ENCODE measurements at places on chromosomes 2 and 18. TPM values are rescaled to one million over a fixed set of nuclear protein-coding genes. Genes with fewer than 3 reads are reported as not detected.

DNA sequence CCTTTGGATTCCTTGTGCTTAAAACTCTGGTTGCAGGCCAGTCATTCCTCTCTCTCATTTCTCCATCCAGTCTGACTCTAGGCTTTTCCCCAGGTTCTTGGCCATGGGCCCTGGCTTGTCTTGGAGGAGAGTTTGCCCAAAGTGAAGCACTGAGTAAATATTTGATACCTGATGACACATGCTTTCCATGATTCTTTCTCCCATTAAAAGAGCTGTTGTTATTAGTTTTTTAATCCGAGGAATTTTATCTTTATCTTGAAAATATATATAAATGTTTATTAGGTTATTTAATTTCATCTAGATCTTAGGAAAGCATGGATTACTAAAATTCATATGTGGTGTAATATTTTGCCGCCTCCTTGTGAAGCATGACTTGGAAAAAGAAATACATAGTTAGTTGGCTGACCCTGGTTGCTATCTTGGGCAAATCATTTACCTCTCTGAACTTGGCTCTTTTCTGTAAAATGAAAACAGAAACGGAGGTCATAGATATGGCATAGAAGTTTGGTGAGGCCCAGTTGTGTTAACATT lies 650.1 kb downstream of the SLC4A3 start:
- no peak overlapping the region for H3K27ac ChIP-seq
- H3K36me3 ChIP-seq = no peaks in the 10 kb centered on the region
- peak; percentile 64 for DNase-seq
- H3K27me3 ChIP-seq = no peaks in the 10 kb centered on the region
- H3K4me3 ChIP-seq = no peak overlapping the region

DNA sequence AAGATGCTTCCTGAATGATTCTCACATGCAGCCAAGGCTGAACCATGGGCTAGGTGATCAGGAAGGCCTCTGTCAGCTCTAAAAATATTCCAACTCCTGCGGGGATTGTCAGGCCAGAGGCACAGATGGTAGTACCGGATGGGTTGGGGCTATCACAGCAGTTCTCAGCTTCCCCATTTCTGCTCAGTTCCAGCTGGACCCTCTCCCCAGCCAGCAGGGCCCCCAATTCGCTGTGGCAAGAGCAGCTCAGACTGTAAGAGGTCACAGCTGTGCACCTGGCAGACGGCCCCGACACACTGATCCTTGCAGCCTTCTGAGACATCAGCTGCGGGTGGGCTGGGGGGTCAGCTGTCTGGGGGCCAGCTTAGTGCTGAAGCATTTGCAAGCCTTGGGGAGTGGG lies 43.6 kb upstream of the TCF7L1 start:
- no peak for DNase-seq
- no peak overlapping the region for H3K27ac ChIP-seq
- H3K36me3 ChIP-seq = no peaks in the 10 kb centered on the region

- H3K27ac ChIP-seq = no peak overlapping the region
- H3K27me3 ChIP-seq = no peaks in the 10 kb centered on the region
- DNase-seq = no peak
- peaks cover 9% of the 10 kb centered on the region for H3K4me1 ChIP-seq
- no peaks in the 10 kb centered on the region for H3K36me3 ChIP-seq
Measured at GRCh38 chr2:62036761-62037250, 131.3 kb downstream of the COMMD1 start.

- H3K27me3 ChIP-seq = no peaks in the 10 kb centered on the region
- no peak overlapping the region for H3K27ac ChIP-seq
- no peak for DNase-seq
- peaks cover 15% of the 10 kb centered on the region for H3K4me1 ChIP-seq
- H3K4me3 ChIP-seq = no peak overlapping the region
- peaks cover 52% of the 10 kb centered on the region for H3K36me3 ChIP-seq
Measured at GRCh38 chr18:35242426-35242825, 1.6 kb downstream of the ZNF397 start.

- H3K4me3 ChIP-seq = no peak overlapping the region
- no peaks in the 10 kb centered on the region for H3K36me3 ChIP-seq
- H3K27ac ChIP-seq = no peak overlapping the region
- no peaks in the 10 kb centered on the region for H3K27me3 ChIP-seq
- H3K4me1 ChIP-seq = no peaks in the 10 kb centered on the region
- DNase-seq = no peak
Measured at GRCh38 chr18:2197946-2198345, 373.4 kb downstream of the METTL4 start.

DNA sequence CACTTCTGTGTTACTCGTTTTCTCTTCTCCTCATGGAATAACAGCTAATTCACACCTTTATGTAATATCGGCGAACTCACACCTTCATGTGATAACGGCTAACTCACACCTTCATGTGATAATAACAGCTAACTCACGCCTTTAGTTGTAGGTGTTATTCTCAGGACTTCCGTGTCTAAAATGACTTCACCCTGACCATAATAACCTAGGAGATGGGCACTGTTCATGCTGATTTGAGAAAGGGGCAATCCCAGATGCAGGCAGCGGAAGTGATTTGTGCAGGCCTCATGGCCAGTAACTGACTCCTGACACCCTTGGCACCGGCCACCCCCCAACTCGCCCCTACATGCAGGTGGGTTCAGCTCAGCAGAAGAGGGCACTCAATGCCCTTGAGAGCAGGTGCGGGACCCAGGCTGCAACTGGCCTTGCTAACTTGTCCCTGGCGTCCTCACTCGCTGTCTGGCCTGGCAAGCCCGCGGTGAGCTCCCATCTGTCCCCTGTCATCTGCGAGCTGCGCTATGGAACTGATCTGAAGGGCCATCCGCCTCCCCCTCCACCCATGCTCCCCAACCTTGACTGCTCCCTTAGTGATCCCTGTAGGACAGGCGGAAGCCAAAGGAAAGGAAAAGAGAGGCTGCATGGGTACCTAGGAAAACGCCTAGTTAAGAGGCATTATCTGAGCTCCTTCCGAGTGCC lies 42.6 kb upstream of the MTCL1 start:
- H3K36me3 ChIP-seq = no peaks in the 10 kb centered on the region
- no peaks in the 10 kb centered on the region for H3K27me3 ChIP-seq
- no peak overlapping the region for H3K4me3 ChIP-seq
- H3K27ac ChIP-seq = no peak overlapping the region
- no peaks in the 10 kb centered on the region for H3K4me1 ChIP-seq

- H3K4me1 ChIP-seq = no peaks in the 10 kb centered on the region
- no peak for DNase-seq
- no peaks in the 10 kb centered on the region for H3K27me3 ChIP-seq
- no peak overlapping the region for H3K4me3 ChIP-seq
- H3K36me3 ChIP-seq = no peaks in the 10 kb centered on the region
- no peak overlapping the region for H3K27ac ChIP-seq
Measured at GRCh38 chr2:107020392-107020791, 134.4 kb upstream of the ST6GAL2 start.

- no peaks in the 10 kb centered on the region for H3K27me3 ChIP-seq
- no peak overlapping the region for H3K27ac ChIP-seq
- H3K4me3 ChIP-seq = no peak overlapping the region
Measured at GRCh38 chr2:59804732-59805131, 748.7 kb downstream of the BCL11A start.

DNA sequence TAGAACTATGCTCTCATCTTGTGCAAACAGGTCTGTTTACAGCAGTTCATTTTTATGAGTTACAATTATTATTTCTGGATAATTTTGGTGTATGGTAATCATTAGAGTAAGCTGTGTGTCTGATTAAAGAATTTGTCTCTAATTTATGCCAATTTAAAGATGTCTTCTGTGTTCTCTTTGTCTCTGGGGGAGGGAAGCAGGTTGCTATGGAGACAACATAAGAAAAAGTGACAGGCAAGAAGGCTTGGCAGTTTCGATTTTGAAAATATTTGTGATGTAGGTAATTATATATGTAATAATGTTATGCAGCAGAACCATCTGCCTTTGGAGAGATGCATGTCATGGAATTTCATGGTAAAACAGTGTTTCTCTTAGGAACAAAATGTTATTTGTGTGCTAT lies 78.2 kb downstream of the SH3RF3 start:
- no peaks in the 10 kb centered on the region for H3K27me3 ChIP-seq
- H3K4me3 ChIP-seq = no peak overlapping the region
- no peak overlapping the region for H3K27ac ChIP-seq
- DNase-seq = no peak

GRCh38 chr18:25144820-25145219 lies 207.1 kb downstream of the ZNF521 start:
- H3K4me3 ChIP-seq = no peak overlapping the region
- DNase-seq = no peak
- H3K27me3 ChIP-seq = no peaks in the 10 kb centered on the region
- H3K27ac ChIP-seq = no peak overlapping the region
- H3K36me3 ChIP-seq = no peaks in the 10 kb centered on the region

- no peak overlapping the region for H3K4me3 ChIP-seq
- H3K27ac ChIP-seq = no peak overlapping the region
- no peaks in the 10 kb centered on the region for H3K36me3 ChIP-seq
- no peak for DNase-seq
Measured at GRCh38 chr2:126429103-126429502, 226.9 kb upstream of the GYPC start.

- H3K36me3 ChIP-seq = no peaks in the 10 kb centered on the region
- no peaks in the 10 kb centered on the region for H3K4me1 ChIP-seq
- no peak for DNase-seq
- no peak overlapping the region for H3K4me3 ChIP-seq
- no peaks in the 10 kb centered on the region for H3K27me3 ChIP-seq
Measured at GRCh38 chr2:227796045-227796711, 17.5 kb upstream of the CCL20 start.

GRCh38 chr2:44495544-44495943 lies 133.8 kb downstream of the CAMKMT start:
- H3K27ac ChIP-seq = no peak overlapping the region
- no peaks in the 10 kb centered on the region for H3K4me1 ChIP-seq
- no peak overlapping the region for H3K4me3 ChIP-seq
- DNase-seq = no peak

- no peak for DNase-seq
- H3K27ac ChIP-seq = no peak overlapping the region
- H3K4me1 ChIP-seq = no peaks in the 10 kb centered on the region
- H3K27me3 ChIP-seq = no peaks in the 10 kb centered on the region
Measured at GRCh38 chr18:49638209-49638785, 76.4 kb downstream of the LIPG start.

- peak within 1 kb of the TSS; percentile 46 for H3K4me3 ChIP-seq
- no peaks in the 10 kb centered on the region for H3K27me3 ChIP-seq
- H3K27ac ChIP-seq = peak within 1 kb of the TSS; percentile 93
Measured at GRCh38 chr2:232525791-232526371, at the start of gene CHRND. Gene CHRND (plus strand): TSS chr2:232526160. CDS start chr2:232526216, 56 bp downstream.

GRCh38 chr18:54217624-54218023 lies 6.8 kb downstream of the MBD2 start:
- no peaks in the 10 kb centered on the region for H3K36me3 ChIP-seq
- no peak for DNase-seq
- no peak overlapping the region for H3K27ac ChIP-seq
- H3K4me1 ChIP-seq = peaks cover 10% of the 10 kb centered on the region

- no peaks in the 10 kb centered on the region for H3K36me3 ChIP-seq
- H3K4me3 ChIP-seq = no peak overlapping the region
- peaks cover 80% of the 10 kb centered on the region for H3K4me1 ChIP-seq
- DNase-seq = no peak
- H3K27me3 ChIP-seq = no peaks in the 10 kb centered on the region
Measured at GRCh38 chr2:54476852-54477251, 20.7 kb downstream of the SPTBN1 start.

DNA sequence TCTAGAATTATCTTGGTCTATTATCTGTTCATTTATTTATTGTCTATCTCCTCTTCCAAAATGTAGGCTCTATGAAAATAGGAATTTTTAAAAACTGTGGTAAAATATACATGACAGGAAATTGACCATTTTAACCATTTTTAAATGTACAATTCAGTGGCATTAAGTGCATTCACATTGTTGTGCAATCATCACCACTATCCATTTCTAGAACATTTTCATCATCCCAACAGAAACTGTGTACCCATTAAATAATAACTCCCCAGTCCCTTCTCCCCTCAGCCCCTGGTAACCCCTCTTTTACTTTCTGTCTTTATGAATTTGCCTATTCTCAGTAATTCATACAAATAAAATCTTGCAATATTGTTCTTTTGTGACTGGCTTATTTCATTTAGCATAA lies 71.1 kb upstream of the LCLAT1 start:
- no peaks in the 10 kb centered on the region for H3K36me3 ChIP-seq
- no peaks in the 10 kb centered on the region for H3K27me3 ChIP-seq
- no peaks in the 10 kb centered on the region for H3K4me1 ChIP-seq

- no peak overlapping the region for H3K4me3 ChIP-seq
- DNase-seq = no peak
- no peak overlapping the region for H3K27ac ChIP-seq
- no peaks in the 10 kb centered on the region for H3K36me3 ChIP-seq
Measured at GRCh38 chr2:67268797-67269196, 128.3 kb upstream of the ETAA1 start.

GRCh38 chr2:8636041-8636491 lies 45.8 kb upstream of the ID2 start:
- H3K4me1 ChIP-seq = no peaks in the 10 kb centered on the region
- H3K27me3 ChIP-seq = no peaks in the 10 kb centered on the region
- no peak overlapping the region for H3K4me3 ChIP-seq
- no peak overlapping the region for H3K27ac ChIP-seq
- no peaks in the 10 kb centered on the region for H3K36me3 ChIP-seq

DNA sequence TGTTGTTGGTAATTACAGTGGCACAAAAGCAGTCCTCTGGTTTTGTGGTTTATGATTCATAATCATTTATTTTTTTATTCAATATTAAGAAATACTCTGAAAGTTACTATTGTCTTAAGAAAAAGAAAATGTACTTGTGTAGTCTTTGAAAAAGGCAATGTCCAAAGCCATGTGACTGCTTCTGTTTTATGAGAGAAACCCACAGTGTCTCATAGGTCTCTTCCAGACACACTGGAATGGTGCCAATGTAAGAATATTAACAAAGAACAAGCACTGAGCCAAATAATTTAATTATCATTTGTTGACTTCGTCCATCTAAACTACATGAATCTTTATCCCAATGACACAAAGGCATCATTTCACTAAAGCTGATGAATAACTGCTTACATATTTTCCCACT lies 62.5 kb downstream of the RPRM start:
- DNase-seq = no peak
- H3K4me1 ChIP-seq = no peaks in the 10 kb centered on the region
- no peaks in the 10 kb centered on the region for H3K36me3 ChIP-seq
- H3K4me3 ChIP-seq = no peak overlapping the region

GRCh38 chr2:193502363-193503035 lies 1307.8 kb upstream of the TMEFF2 start:
- no peaks in the 10 kb centered on the region for H3K36me3 ChIP-seq
- no peaks in the 10 kb centered on the region for H3K4me1 ChIP-seq
- H3K27ac ChIP-seq = no peak overlapping the region
- H3K4me3 ChIP-seq = no peak overlapping the region
- no peaks in the 10 kb centered on the region for H3K27me3 ChIP-seq

DNA sequence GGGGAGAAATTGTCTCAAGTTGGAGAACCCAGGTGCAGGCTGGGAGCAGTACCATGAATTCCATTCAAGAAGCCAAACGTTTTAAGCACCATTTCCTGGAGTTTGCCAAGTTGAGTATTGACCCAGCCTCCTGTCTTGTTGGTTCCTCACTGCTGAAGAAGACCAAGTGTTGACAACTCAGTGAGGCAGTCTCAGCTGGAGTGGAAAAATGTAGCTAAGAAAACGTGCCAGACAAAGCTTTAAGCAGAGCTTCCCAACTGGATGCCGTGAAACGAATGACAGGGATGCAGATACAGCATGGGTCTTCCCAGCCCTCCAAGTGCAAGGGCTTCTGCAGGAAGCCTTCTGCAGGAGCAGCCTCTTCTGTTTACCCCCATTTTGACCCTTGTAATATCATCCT lies 778 bp upstream of the INPP1 start:
- no peaks in the 10 kb centered on the region for H3K27me3 ChIP-seq
- no peaks in the 10 kb centered on the region for H3K36me3 ChIP-seq
- H3K4me3 ChIP-seq = no peak overlapping the region

Gene DRC1
- total RNA-seq = not detected

Gene SLC5A6
- 19.0 TPM for total RNA-seq

Gene SNORC
- 4.1 TPM for total RNA-seq

Gene CHRND
- total RNA-seq = 65.1 TPM

Gene RAX
- total RNA-seq = not detected

Gene TUBA3D
- not detected for total RNA-seq

Gene MEP1B
- total RNA-seq = 0.49 TPM

Gene LRP2
- not detected for total RNA-seq
